ENCODE measurements at places on chromosomes 6 and 20.

DNA sequence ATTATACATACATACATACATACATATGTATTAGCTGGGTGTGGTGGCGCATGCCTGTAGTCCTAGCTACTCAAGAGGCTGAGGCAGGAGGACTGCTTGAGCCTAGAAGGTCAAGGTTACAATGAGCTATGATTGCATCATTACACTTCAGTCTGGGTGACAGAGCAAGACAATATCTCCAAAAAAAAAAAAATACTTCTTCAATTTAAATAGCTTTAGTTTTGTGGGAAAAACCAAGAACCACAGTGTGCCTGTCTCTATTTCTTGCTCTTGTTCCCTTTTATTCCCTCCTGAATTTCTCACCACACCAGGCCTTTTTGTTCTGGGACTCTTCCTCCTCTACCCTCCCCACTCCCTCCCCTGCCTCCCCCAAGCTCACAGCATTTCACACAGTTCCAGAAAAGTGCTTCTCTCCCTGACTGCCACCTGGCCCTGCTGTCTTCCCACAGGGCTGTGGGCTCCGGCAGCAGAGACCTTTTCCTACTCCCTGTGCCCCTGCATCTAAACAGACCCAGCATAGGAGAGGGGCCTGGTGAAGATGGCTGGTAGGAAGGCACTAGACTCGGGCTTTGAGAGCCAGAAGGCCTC lies 1.3 kb downstream of the C20orf203 start:
- DNase-seq = peak; percentile 88

GRCh38 chr20:61528591-61528990 lies 276.5 kb downstream of the CDH4 start:
- DNase-seq = no peak

DNA sequence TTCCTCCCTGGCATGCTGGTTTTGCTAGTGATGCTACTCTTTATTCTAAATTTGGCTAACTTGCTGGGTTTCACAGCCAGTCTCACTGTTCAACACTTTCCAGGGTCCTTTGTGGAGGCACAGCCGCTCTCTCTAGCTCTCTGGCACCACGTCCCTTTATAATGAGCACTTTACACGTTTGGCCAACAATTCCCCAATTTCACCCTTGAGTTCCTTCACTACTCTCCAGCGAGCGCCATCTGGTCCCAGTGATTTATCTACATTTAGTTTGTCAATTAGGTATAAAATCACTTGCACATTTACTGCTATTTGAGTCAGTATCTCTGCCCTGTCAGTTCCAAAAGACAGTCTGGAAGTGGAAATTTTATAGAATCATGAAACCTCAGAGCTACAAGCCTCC lies 241.9 kb upstream of the MOCS1 start:
- DNase-seq = no peak

DNA sequence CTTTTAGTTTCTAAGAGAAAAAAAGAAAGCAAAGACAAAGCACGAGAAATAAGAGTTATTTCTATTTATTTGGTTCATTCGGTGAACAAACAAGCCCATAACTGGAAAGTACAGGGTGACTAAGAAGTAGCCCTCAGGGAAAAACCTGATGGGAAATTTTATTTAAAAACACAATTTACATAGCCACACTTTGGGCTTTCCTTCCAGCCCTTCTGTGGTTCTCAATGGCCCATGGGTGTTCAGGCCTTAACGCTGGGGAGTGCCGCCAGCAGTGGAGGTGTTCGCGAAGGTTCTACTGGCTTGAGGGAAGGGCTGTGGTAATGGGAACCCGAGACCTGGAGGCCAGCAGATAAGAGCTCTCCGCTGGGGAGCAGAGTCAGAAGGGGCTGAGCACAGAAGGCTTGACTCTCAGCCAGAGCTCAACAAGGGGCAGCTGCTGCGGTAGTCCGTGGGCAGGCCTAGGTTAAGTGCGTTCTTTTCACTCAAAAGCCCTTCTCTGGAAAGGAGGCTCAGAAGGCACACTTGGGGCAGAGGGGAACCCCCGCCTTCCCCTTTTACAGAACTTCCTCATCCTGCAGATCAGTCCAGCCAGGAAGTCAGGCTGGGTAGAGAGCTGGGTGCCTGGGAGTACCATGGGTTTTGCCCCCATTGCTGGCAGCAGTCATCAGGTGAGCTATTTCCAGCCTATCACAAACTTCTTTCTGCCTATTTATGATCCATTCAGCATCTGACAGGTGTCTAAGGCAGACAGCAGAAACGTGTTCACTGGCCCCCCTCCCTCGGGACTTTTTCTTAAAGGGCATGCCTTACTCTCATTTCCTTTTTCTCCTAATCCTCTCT lies 8.8 kb upstream of the CD83 start:
- DNase-seq = peak; percentile 93

DNA sequence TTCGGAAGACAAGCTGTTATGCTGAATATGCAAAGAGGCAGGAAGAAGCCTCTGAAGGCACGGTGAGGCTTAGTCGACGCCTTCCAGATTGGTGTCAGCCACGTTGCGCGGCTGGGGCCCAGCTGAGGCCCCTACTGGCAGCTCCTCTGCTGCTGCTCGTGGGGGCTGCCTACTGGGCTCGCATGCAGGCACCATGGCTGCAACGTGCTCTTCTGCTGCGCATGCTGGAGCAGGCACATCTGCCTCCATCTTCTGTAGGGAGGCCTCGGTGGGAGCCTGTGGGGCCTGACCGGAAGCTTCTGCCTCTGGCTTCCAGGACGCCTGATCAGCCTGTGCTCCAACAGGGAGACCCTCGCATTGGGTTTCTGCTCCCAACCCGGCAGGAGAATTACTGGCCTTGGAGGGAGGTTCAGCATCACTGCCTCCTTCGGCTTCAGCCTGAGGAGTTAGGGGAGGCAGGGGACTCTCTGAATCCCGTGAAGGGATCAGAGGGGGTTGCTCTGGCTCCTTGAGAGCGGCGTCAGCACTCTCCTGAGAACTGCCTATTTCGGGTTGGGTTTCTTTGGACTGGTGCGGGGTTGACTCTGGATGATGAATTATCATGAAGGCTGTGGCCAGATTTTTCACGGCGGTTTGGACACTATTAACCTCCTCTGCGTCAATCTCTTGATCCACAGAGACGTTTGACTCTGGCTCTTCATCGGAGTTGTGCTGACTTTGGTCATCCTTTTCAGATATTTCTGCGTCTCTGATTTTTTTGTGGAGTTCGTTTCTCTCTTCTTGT lies 49.1 kb downstream of the TXLNB start:
- no peak for DNase-seq

DNA sequence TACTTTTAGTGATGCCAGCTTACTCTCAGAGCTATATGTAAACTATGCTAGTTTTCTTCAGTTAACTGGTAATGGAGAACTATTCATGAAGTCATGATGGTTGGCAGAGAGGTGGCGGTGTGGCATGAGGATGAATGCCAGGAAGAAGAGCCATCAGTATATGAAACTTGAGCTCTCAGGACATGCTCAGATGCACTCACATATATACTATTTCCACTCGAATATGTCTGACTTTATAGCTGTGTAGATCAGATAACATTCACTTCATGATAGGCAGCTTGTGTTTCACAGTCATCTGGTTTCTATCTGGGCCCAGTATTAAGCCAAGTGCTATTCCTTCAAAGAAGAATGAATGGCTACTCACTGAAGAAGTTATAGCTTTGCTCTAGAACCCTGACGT lies 46.2 kb upstream of the CEP85L start:
- DNase-seq = no peak

DNA sequence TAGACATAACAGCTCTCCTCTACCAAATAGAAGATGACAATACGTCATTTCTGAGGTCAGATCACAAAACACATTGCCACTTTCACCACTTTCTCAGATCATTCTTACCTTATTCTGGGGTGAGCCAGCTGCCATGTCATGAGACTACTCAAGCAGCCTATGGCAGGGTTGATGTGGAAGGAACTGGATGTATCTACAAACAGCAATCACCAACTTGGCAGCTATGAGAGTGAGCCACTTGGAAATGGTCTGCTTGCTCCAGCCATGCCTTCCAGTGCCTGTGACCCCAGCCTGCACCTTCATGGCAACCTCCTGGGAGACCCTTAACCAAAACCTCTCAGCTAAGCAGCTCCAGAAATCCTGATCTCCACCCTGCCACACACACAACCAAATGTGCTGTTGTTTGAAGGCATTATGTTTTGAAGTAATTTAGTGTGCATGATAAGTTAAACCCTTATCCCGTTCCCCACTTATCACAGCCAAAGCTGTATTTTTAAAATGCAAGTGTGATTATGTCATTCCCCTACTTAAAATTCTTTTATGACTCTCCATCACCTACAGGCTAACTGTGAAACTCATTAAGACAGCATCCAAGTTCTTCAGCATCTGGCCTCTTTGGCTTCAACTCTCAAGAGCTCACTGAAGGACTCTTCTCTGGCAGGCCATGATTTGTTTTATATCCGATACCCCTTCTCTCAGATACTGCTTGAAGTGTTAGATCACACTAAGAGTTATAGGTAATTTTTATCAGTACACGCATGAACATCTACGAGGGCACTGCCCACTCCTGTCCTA lies 150.6 kb downstream of the LY86 start:
- DNase-seq = no peak

DNA sequence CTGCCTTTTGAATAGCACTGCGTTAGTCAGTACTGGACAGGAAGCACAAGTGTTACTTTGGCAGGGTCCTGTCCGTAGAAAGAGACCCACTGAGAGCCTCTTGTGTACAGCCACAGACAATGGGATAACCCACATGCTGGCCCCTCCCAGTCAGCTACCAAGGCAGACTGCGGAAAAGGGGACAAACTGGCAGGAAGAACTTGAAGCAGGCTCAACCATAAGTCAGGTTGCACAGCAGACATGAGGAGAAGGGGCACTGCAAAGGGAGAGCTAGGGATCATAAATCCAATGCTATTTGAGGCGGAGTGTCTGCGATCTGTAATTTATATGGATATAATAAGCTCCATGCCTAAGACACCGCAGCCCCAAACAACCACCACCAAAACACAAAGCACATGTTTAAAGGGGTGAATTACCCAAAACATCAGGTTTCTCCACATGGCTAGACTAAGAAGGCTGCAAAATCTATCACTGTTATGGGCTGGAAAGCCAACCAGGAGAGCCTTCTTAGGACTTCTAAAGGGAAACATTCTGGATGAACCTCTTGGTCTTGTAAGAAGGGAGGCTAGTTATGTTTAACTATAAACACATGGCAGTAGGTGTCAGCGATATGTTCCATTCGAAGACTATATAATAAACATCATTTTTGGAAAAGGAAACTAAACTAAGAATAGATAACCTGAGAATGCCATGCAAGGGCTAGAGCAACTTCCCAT lies 141.7 kb downstream of the BACH2 start:
- no peak for DNase-seq

- DNase-seq = no peak
Measured at GRCh38 chr6:82176616-82177015, 70.9 kb downstream of the IBTK start.

- peak; percentile 16 for DNase-seq
Measured at GRCh38 chr6:79813143-79813850, 134.1 kb downstream of the ELOVL4 start.

GRCh38 chr6:6565069-6565468 lies 23.5 kb upstream of the LY86 start:
- DNase-seq = no peak

DNA sequence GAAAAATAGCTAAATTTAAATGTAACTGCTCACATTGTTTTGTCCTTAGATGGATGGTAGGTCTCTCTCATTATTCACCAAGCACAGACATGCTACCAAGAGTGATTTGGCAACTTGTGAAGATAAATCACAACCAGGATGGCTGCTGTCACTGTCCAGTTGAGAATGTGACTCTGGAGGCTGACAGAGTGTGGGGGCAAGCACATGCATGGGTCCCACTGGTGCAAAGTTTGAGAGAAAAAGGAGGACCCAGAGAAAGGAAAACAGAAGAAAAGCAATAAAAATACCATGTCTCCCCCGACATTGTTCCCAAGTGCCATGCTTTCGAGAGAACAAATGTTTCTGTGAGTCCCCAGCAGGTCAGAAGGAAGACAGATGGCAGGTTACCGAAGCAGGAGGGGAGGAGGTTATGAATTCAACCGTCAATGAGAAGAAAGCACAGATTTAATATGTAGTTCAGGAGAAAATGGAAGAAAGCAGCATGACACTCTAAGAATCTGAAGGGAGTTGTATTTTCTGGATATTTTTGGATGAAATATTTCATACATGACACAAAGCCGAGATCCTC lies 73.0 kb upstream of the TSHZ2 start:
- no peak for DNase-seq

- DNase-seq = peak; percentile 72
Measured at GRCh38 chr6:22073516-22074198, 223.2 kb downstream of the PRL start.

GRCh38 chr6:148413321-148414091 lies 70.9 kb downstream of the SASH1 start:
- no peak for DNase-seq

DNA sequence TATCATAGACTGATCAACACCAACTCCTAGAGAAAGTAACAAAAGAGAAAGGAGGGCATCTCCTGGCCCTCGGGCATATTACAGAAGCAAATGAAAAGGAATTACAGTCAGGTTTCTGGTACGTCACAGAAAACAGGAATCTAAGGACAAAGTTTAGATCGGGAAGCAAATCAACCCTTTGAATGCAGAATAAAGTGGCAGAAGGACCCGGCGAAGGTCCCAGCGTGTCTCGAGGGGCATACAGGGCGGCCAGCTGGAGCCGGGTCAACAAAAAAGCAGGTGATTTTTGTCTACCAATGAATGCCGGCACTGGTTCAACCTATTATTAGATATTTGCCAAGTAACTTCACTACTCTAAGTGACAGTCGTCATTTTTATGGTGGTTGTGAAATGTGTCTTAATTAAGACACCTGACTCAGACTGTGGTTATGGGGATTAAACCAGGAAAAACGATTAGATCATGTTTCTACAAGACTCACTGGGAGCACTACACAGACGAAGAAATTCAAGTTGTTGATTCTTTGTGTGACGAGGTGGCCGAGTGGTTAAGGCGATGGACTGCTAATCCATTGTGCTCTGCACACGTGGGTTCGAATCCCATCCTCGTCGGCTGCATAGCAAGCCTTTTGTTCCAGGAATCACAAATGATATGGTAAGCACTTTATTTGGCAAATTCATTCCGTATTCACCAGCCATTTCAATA lies 12.4 kb upstream of the ZSCAN9 start:
- peak; percentile 66 for DNase-seq

GRCh38 chr20:15992564-15992963 lies 580.7 kb downstream of the KIF16B start:
- DNase-seq = no peak

- DNase-seq = no peak
Measured at GRCh38 chr6:14089224-14089623, 28.3 kb upstream of the CD83 start.

DNA sequence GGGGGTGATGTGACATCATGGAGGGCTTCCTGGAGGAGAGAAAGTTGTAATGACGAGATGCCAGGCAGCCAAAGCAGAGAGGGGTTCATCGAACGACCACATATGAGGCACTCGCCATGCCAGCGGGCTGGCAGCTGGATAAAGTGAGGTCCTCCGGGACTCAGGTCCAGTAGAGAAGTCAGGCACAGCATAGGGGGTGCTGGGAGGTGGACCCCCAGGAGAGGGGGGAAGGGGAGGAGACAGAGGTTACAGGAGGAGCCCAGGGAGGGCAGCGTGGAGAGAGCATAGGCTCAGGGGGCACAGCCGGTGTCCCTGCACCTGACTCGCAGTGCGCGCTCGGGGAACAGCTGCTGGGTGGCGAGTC lies 174.7 kb downstream of the BMP7 start:
- DNase-seq = no peak
